ENCODE measurements at places on chromosomes 5 and 9. TPM values are rescaled to one million over a fixed set of nuclear protein-coding genes. Genes with fewer than 3 reads are reported as not detected.

- no peak for DNase-seq
These were observed 20.3 kb upstream of the TOR2A start for GRCh38 chr9:127755061-127756060.

DNA sequence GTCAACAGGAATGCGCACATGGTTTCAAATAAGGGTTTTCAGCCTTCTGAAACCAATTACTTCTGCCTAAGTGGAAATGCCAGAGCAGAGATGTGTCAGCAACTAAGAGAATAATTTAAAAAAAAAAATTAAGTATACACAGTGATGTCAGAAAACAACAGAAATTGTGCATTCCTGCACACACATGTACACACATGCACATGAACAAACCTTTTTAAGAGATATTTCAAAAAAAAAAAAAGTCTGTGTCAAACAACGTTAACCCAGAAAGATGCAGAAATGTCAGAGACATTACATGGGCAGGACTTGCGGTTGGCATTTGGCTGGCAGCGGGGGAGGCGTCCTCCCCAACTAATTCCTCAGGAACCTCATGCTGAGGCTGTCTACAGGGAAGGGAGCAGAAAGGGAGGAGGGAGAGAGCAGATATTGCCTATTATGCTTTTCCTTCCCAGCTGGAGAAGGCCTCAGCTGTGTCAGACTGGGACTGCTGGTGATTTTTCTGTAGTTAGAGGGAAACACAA is 536.9 kb upstream of the WWC1 start:
- DNase-seq, result no peak

DNA sequence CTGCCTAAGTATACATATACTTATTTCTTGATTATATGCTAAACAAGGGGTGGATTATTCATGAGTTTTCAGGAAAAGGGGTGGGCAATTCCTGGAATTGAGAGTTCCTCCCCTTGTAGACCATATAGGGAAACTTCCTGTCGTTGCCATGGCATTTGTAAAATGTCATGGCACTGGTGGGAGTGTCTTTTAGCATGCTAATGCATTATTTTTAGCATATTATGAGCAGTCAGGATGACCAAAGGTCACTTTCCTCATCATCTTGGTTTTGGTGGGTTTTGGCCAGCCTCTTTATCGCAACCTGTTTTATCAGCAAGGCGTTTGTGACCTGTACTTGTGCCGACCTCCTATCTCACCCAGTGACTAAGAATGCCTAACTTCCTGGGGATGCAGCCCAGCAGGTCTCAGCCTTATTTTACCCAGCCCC is 80.9 kb downstream of the ALDH7A1 start:
- DNase-seq, result no peak

GRCh38 chr5:16666883-16667398 is 50.1 kb upstream of the RETREG1 start:
- no peak for DNase-seq

DNA sequence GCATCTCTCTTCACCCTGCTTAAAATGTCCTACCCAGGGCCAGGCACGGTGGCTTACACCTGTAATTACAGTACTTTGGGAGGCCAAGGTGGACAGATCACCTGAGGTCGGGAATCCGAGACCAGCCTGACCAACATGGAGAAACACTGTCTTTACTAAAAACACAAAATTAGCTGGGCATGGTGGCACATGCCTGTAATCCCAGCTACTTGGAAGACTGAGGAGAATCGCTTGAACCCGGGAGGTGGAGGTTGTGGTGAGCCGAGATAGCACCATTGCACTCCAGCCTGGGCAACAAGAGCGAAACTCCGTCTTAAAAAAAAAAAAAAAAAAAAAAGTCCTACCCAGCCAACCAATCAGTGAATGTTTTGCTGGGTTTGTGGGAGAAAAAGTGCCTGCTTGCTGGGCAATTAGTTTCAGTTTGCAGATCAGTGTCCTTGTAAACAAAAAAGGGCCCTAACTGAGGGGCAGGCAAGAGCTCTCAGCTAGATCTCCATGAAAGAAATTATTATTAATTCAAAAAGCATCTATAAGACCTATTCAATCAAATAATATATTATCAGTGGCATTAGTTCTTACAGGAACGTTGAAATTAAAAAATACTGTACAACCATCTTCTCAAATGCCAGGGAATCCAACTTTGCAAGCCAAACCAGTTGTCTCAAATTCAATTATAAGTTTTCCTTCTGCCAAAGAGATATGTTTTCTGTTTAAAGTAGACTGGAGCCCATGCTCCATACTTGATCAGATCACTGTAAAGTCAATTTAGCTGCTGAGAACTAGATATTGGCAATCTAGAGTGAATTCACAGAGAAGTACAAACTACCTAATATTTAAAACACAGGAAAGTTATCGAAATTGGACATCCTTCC is 3.9 kb downstream of the MEGF9 start:
- no peak for DNase-seq

DNA sequence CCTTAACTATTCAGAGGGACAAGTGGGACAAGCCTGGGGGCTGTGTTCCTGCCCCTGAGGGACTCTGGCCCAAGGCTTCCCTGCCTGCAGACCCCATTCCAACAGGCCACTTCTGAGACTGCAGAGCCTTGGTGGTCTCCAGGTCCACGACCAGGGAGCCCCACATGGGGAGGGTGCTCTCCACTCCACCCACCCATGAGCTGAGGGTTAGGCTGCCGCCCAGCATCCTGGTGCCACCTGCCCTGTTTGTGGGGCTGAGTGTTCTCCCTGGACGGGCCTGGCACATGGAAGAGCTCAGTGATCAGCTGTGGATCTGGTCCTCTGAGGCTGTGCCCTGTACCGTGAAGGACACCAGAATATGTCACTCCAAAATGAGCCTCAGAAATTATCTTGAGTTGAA is 2.5 kb upstream of the ABO start:
- no peak for DNase-seq

GRCh38 chr5:77635917-77636640 is 2.4 kb downstream of the OTP start:
- DNase-seq, result no peak

The LRRC14B gene
- polyA plus RNA-seq, result 0.08 TPM

GRCh38 chr5:142426129-142427014 is 101.6 kb upstream of the SPRY4 start:
- DNase-seq, result no peak

- DNase-seq, result no peak
These were observed 101.5 kb downstream of the PLCXD3 start for GRCh38 chr5:41408676-41409443.

- DNase-seq, result no peak
These were observed 413.8 kb downstream of the KDM4C start for GRCh38 chr9:7171396-7172153.

DNA sequence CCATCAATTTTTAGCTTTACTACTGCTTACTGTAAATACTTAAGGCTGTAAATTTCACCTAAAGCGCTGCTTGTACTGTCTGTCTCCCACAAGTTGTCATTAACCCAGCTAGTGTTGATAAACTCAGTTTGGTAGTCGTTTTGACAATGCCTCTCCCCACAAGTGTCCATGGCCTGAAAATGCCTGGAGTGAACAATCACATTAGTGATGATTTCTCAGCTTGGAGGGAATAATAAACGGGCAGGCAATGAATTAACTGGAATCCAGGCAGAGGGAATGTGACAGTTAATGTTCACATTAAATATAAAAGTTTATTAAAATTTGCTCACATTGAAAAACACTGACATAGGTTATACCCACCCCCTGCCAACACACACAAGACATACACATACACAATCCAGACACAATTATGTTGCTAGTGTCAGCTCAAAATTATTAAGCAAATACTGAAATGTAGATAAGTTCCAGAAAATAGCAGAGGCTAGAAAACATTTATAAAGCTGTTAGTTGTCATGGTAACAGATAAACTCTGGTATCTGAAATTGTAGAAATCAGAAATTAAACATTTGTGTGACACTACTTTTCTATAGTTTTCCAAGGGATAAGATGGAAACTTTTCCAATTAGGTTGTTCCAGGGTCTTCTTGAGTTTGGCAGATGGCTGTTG is 341.9 kb downstream of the DIRAS2 start:
- DNase-seq, result no peak

- DNase-seq, result no peak
These were observed 17.0 kb upstream of the TSSK1B start for GRCh38 chr5:113451797-113452196.

GRCh38 chr5:42943931-42944631 is 96.0 kb downstream of the ANXA2R start:
- no peak for DNase-seq

DNA sequence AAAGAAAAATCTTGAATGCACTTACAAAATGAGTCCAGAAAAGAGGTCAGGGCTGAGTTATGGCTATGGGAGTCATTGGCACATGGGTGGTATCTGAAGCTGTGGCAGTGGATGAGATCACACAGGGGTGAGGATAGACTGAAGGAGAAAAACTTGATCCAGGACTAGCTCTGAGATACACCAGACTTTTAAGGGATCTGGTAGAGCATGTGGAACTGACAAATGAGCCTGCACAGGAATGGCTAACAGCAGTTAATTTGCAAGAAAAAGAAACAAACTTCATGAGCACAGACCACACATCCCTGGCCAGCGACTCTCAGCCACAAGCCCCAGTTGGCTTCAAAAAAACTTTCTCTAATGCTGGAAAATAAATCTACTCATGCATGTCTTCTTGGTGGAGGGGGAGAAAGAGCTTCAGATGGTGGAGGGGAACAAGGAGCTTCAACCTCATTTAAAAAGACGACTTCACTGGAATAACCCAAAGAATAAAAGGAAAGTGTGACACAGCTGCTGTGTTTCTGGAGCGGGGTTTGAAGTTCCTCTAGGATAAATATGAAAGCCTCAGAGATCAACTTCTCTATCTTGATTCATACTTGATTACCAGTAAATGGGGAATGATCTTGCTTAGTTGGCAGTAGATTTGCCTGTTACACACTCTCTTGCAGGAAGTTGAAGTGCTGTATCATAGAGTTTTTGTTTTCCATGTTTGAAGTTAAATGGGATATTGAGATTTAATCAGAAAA is 33.6 kb downstream of the TNFAIP8 start:
- no peak for DNase-seq
